T-helper 17 cell (primary cell): ENCODE measurements at places on chromosomes 12 and 14.

GRCh38 chr14:47276931-47277330 lies 398.5 kb downstream of the MDGA2 start:
- DNase-seq: no peak

GRCh38 chr12:7373226-7373625 lies 69.4 kb downstream of the ACSM4 start:
- no peak for DNase-seq

DNA sequence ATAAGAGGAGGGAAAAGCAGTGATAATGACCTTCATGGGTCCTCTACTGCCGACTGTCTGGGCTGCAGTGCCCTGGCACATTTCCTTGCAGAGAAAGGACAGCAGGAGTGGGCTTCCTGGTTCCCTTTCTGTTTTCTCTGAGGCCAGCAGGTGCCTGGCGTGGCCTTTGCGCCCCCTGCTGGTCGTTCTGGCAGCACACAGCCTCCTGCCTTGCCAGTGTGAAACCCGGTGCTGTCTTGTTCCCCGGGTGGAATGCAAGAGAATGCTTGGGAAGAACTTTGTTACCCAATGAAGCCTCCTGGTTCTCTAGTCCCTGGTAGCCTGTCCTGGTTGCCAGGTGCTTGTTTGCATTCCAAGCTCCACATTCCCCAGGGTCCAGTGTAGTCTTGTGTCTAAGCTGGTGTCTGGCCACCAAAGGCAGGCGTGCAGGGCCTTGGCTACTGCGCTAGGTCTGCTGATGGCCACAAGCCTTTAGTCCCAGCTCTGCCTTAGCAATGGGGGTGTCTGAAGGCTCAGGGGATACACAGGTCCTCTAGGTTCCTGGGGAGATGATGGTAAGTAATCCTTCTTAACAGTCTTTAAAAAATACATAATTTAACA lies 1392.4 kb upstream of the TMEM132C start:
- peak; percentile 44 for DNase-seq

- no peak for DNase-seq
These were observed 182.1 kb downstream of the PAWR start for GRCh38 chr12:79508622-79509021.

DNA sequence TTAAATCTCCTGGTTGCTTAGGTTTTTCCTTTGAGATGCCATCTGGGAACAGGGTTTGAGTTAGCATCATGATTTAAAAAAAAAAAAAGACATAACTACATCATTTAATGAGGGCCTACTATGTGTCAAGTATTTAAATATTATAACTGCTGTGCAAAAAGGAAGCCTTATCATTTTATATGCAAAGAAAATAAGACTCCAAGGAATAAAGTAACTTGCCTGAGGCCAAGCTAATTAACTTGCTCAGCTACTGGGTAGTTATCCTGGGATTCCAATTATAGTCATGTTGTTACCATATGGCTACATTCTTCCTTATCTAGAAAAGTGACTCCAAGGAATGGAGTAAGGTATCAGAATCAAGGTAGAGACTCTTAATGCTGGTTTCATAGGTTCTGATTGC lies 123.5 kb downstream of the SLC41A2 start:
- DNase-seq: no peak

- DNase-seq: no peak
These were observed 46.8 kb downstream of the TMEM30B start for GRCh38 chr14:61234215-61234916.

DNA sequence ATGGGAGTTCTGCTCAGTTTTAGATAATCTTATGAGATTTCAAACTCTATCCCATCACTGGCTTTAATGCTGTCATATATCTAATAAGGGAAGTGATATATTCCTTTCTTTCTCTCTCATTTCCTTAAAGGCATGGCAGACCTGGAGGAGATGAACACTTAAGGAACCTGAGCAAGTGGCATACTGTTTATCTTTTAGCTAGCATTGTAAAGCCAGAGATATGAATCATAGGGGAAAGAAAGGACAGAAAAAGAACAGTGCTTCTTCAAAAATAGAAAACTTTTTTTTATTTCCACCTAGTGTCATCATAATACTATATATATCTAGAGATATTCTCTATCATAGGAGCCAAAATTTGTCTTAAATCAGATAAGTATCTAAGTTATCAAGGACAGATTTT lies 68.3 kb upstream of the PSMA6 start:
- DNase-seq: no peak

GRCh38 chr12:75792687-75793086 lies 238.9 kb downstream of the PHLDA1 start:
- DNase-seq: no peak

DNA sequence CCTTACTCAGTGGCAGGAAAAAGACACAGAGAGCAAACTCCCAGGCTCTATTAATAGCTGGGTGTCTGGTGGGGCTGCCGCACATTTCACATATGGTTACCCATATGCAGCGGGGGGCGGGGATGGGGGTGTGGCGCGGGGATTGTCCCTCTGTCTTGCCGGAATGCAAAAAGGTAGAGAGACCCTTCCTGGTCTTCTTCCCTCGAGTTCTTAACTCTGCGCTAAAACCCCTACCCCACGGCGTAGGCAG lies 1.7 kb downstream of the PRMT8 start:
- DNase-seq: no peak

GRCh38 chr12:7501031-7501588 lies 2.5 kb downstream of the CD163 start:
- no peak for DNase-seq

DNA sequence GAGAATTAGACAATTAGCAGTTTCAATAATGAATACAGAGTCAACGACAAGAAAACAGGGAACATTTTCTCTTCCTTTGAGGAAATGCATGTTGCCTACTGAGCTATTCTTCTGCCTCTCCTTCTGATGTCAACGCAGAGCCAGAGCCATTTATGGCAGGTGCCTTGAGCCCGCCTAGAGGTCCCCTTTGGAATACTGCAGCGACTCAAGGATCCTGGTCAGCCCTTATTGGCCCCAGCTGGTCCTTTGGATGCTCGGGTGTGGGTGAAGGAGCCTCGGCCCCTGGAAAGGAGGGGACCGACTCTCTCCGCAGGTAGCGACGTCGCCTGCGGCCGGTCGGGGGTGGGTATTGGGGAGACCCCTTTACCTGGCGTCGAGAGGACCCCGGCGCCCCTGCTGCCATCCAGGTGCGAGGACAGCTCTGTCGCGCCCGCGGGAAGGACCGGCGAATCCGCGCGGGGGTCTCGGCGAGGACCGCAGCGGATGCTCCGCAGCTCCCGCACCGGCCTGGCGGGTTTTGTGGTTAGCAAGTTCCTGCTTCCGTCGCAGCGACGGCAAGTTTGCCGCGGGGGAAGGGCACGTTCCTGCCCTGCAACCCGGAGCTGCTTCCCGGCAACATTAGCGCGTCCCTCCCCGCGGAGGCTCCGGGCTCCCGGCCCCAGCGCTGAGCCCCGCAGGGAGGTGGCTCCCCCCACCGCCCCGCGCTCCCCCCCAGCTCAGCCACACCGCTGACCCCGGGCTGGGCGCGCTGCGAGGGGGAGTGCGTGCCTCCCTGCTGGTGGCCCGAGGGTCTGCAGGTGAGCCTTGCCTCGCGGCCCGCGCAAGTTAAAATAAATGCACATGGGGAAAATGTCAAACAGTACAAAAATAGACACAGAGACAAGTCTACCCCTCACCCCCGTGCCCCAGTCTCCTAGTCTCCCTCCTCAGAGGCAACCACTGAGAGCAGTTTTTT lies at the start of gene MANSC1:
Gene MANSC1, minus strand, starts transcription at position 532 of the 955 bp plus-strand sequence. CDS start 6,928 bp downstream, outside the sequence.
- DNase-seq: peak; percentile 24

DNA sequence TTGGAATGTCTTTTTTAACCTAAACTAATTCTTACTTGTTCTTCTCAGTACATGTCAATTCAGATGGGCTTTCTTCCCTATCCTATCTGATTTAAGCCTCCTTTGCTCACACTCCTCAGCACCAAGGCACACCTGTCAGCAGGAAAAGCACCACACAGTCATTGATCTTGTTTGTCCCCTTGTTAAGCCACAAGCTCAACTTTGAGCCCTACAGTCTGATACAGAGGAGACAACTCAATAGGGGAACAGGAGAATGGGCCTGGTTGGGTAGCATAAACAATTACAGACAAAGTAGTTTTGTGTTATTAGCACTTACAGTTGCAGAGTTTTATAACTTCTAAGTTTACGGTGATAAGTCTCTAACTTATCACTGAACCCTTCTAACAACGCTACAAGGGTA lies 29.5 kb upstream of the SYCP3 start:
- no peak for DNase-seq
